Fibroblast of the aortic adventitia (primary cell): ENCODE measurements at places on chromosomes 5 and 9. TPM values are rescaled to one million over a fixed set of nuclear protein-coding genes. Genes with fewer than 3 reads are reported as not detected.

Gene PCDHGB4
- total RNA-seq, result 9.0 and 17.4 TPM in 2 replicates

Gene PCSK5
- 2.2 and 3.6 TPM in 2 replicates for total RNA-seq

Gene ITGA2
- total RNA-seq, result 9.1 and 171 TPM in 2 replicates

Gene ATG10
- total RNA-seq, result 8.8 and 16.8 TPM in 2 replicates

Gene PCDHB14
- total RNA-seq, result 0.45 and 0.74 TPM in 2 replicates

Gene CDHR2
- not detected in 2 replicates for total RNA-seq

Gene KLHL9
- 39.0 and 48.4 TPM in 2 replicates for total RNA-seq

Gene PCDHB4
- total RNA-seq, result 0.09 and 0.65 TPM in 2 replicates

Gene FAM151B
- total RNA-seq, result 6.8 and 11.2 TPM in 2 replicates

Gene HINT1
- total RNA-seq, result 132 and 152 TPM in 2 replicates

Gene LCN1
- not detected in 2 replicates for total RNA-seq

Gene SAXO1
- total RNA-seq, result 0.08 and 0.18 TPM in 2 replicates

Gene IFNA17
- not detected in 2 replicates for total RNA-seq

Gene SLC6A7
- not detected in 2 replicates for total RNA-seq

Gene PCDHGA4
- 3.7 and 9.9 TPM in 2 replicates for total RNA-seq

Gene PCDHB9
- total RNA-seq, result 0.41 and 1.2 TPM in 2 replicates

Gene BARX1
- 0.09 TPM in 1 of 2 replicates, not detected in the other for total RNA-seq

Gene ELP1
- total RNA-seq, result 18.3 and 32.3 TPM in 2 replicates

Gene TXN
- 316 and 708 TPM in 2 replicates for total RNA-seq
